ENCODE measurements at places on chromosomes 4 and X. TPM values are rescaled to one million over a fixed set of nuclear protein-coding genes. Genes with fewer than 3 reads are reported as not detected.

- DNase-seq: no peak
Observed at GRCh38 chr4:128168701-128169100, 107.6 kb downstream of the LARP1B start.

GRCh38 chr4:76568262-76568661, 133.2 kb downstream of the SHROOM3 start:
- DNase-seq: no peak

- DNase-seq: no peak
Observed at GRCh38 chr4:14652522-14652921, 349.8 kb upstream of the CPEB2 start.

- DNase-seq: peak; percentile 21
Observed at GRCh38 chrX:65601126-65601525, 66.3 kb upstream of the MSN start.

DNA sequence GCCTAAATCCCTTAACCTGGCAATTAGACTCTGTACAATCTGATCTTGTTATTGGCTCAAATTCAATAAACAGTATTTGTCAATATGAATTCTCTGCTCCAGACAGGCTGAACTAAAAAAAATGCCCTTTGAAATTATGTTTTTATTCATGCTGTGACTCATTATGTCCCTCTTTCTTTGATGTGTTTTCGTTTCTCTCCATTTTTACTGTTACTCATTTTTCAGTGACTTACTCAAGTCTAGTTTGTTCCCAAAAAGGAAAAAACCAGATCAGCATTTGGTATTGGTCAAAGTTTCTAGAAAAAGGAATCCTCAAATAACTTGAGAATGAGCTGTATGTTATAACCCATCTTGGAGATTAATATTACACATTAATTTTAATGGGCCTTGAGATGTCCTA, 40.4 kb downstream of the UNC5C start:
- no peak for DNase-seq

DNA sequence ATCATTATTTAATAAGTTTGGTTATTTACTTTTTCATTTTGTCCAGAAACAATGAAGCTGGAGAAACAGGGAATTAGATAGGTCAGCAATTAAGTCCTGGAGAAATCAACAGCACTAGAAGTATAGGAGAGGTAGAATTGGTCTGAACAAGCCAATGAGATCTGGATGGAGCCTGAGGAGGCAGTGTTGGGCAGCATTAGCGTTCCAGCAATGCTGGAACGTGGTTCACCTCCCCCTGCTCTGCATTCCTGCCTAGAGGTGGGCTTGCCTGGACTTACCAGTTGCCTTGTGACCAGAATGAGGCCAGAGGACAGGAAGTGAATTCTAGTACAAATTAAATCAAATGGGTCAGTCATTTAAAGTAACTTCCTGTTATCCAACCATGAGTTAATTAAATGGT, 4.6 kb downstream of the RASSF6 start:
- no peak for DNase-seq

DNA sequence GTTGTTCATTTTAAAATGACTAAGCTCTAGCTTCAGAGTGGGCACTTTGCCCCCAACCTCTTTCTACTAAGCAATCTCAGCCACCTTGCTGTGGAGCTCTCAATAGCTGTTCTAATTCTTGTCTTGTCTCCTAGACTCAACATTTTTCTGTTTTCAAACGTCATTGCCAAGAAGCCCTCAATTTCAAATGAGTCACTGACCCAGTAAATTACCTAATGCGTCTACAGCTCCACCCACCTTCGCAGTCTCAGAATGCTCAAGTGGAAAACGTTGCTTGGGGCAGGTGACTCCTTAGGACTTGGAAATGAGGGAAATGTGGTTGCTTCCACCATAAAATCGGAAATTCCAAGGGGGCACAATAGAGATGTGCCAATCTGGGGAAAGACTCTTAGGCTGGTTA, 59.0 kb downstream of the ING2 start:
- no peak for DNase-seq

The TSPAN6 gene
- 5.0 TPM for total RNA-seq

The SERTM2 gene
- not detected for total RNA-seq

The FHIP1A gene
- total RNA-seq: 18.5 TPM

Measured in Right ventricle myocardium inferior (tissue), 1 donor.